Astrocyte (in vitro differentiated cells and primary cell): ENCODE measurements at places on chromosomes 3 and 15. TPM values are rescaled to one million over a fixed set of nuclear protein-coding genes. Genes with fewer than 3 reads are reported as not detected.

The SAMMSON gene
- not detected in 2 replicates for total RNA-seq

The WDR49 gene
- 0.43 and 0.84 TPM in 2 replicates for total RNA-seq

The MORC1 gene
- total RNA-seq: not detected in 2 replicates

The FANCD2OS gene
- total RNA-seq: not detected in 2 replicates

The NUP210 gene
- 0.36 and 1.2 TPM in 2 replicates for total RNA-seq

The ENTPD3 gene
- total RNA-seq: 0.53 and 0.75 TPM in 2 replicates

The SNTN gene
- total RNA-seq: not detected in 2 replicates

The KY gene
- total RNA-seq: 0.11 TPM in 1 of 2 replicates, not detected in the other

The SPATA12 gene
- not detected in 2 replicates for total RNA-seq

The COL6A6 gene
- total RNA-seq: 0.09 and 0.12 TPM in 2 replicates

The CPLX3 gene
- total RNA-seq: not detected in 2 replicates

The NME9 gene
- total RNA-seq: 0.54 and 0.62 TPM in 2 replicates

The ADIPOQ gene
- not detected in 2 replicates for total RNA-seq

The ST3GAL6 gene
- total RNA-seq: 4.4 and 4.8 TPM in 2 replicates

The AGBL1 gene
- total RNA-seq: not detected in 2 replicates

The HIGD2B gene
- not detected in 2 replicates for total RNA-seq

The SAMD7 gene
- not detected in 2 replicates for total RNA-seq

The CGNL1 gene
- 10.2 and 11.0 TPM in 2 replicates for total RNA-seq

The CADPS gene
- 5.4 and 7.1 TPM in 2 replicates for total RNA-seq

The HHLA2 gene
- total RNA-seq: not detected in 2 replicates

The SLC28A2 gene
- total RNA-seq: not detected in 2 replicates

The IQCF5 gene
- not detected in 2 replicates for total RNA-seq

The STRIT1 gene
- total RNA-seq: not detected in 2 replicates

The RGMA gene
- total RNA-seq: 5.7 and 6.2 TPM in 2 replicates

The GORASP1 gene
- 39.5 and 45.6 TPM in 2 replicates for total RNA-seq

The HACL1 gene
- 17.3 and 17.8 TPM in 2 replicates for total RNA-seq
